GM13976 (cell line): ENCODE measurements at places on chromosomes 4 and X.

DNA sequence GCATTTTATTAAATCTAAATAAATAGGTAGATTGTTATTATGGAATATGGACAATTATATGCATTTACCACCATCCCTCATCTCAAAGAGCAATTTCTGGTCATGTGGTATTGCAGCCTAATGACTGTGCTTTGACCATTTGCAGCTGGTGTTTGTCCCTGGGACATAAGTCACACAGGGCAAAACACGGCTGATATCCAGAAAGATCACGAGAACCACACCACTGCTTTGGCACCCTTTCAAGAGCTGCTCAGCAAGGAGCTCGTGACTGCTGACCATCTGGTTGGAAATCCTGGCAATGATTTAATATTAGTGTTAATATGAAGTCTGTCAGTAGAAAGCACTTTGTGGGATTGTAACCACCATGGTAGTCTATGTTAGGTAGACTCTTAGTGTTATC, 545.0 kb downstream of the GBA3 start:
- DNase-seq, result no peak

- DNase-seq, result no peak
These were observed 16.2 kb downstream of the UBE2K start for GRCh38 chr4:39714166-39714565.

DNA sequence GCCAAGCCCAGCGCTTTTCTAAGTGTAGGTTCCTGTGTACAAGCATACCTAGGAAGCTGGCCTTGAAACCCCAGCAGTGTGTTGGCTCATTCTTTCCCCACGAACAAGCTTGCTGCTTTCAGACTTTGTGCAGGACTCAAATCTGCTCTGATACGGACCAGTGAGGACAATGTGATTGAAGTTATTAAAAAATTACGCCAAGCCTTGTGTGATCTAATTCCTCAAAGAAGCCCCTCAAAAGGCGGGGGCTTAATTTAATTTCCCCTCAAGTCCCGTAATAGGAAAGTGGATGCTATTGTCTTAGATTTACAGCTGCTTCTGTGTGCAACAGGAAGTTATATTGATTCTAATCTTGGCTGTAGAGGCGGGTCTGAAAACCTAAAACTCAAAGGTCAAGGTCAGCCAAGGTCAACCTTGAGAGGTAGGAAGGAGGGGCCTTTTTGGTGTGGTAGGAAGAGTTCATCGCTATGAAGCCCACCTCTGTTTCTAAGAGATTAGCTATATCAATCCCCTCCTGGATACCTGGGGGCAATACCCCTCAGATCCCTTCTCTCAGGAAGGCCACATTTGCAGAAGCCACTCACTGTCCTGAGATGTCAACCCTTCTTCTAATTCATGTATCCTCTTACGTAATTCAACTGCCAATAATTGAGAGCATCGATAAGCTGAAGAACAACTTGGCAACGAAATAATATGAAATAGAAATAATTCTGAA, 45.1 kb downstream of the TBC1D9 start:
- DNase-seq, result no peak

GRCh38 chr4:150209140-150209829, 131.0 kb downstream of the DCLK2 start:
- DNase-seq, result peak; percentile 66

GRCh38 chr4:110198435-110199416, at the start of gene ELOVL6:
ELOVL6 (minus strand) TSS chr4:110198615; CDS start chr4:110198335, 280 bp downstream.
- peak; percentile 61 for DNase-seq

- no peak for DNase-seq
These were observed 63.9 kb upstream of the HOPX start for GRCh38 chr4:56745042-56745441.

DNA sequence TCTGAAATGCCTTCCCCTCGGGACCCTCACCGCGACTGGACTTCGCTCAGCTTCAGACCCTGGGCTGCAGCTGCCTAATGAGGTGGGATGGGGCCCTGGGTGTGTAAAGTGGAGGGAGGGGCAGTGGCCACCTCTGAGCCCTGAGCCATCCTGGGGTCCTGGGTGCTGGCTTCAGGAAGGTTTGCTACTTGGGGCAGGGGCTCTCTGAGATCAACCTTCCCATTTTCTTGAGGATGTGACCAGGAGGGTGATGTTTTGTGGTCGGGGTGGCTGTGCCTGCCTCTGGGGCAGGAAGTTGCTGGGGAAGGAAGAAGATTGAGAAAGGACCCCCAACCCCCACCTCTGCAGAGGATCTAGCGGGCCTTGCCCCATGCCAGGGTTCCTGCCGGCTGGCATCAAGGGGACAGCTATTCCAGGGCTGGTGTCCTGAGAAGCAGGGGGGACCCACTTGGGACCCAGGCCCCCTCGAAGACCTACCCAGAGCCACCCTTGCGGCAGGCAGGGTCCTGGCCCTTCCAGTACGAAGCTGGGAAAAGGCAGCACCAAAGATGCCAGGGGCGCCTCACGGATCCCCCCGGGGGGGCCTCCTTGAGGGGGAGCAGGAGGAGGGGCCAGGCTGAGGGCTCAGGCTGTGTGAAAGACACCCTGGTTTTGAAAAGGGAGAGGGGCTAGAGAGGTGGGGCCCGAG, 6.5 kb downstream of the SH3BP2 start:
- DNase-seq, result no peak

- DNase-seq, result no peak
These were observed 21.4 kb upstream of the SEL1L3 start for GRCh38 chr4:25884031-25884782.

DNA sequence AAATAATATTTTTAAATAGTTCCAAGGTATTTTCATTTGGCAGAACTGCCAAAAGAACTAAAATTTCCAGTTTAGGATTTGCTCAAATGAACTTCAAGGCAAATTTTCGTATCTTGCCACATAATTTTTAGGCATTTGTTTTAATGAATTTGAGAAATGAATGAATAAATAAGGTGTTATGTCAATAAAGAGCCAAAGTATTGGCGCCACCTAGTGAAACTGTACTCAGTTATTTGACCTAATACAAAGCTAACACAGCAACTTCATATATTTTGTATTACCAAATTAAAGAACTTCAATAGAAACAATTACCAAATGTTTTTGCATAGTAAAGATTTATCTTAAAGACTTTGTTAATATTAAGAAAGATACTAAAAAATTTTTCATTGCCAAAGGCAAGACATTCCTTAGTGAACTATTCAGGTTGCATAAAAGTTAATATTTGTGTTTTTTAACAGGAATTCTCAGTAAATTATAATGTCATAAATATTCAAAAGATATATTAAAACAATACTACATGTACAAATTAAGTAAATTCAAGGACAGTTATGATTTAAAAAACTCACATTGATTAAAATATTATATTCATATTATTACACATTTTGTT, 50.3 kb downstream of the STPG2 start:
- DNase-seq, result no peak

- peak; percentile 77 for DNase-seq
These were observed 482 bp upstream of the CDS1 start for GRCh38 chr4:84582302-84582987.

GRCh38 chr4:41122309-41122708, 92.0 kb downstream of the APBB2 start:
- DNase-seq, result no peak

DNA sequence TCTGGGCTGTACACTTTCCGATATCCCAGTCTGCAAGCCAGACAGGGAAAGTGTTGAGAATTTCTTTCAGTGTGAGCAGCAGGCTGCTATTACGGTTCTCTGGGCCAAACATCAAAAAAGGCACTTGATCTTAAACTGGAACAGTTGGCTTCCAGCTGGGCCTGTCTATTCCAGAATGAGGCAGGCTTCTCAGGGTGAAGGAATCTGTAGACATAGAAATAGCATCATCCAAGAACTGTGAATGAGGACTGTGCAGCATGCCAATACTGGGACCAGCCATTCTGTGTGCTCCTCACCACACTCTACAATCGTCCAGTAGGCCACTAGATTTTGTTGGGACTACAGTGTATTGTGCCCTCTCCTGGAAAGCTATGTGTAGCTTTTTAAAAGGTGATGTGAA, 31.1 kb downstream of the ART3 start:
- DNase-seq, result no peak

DNA sequence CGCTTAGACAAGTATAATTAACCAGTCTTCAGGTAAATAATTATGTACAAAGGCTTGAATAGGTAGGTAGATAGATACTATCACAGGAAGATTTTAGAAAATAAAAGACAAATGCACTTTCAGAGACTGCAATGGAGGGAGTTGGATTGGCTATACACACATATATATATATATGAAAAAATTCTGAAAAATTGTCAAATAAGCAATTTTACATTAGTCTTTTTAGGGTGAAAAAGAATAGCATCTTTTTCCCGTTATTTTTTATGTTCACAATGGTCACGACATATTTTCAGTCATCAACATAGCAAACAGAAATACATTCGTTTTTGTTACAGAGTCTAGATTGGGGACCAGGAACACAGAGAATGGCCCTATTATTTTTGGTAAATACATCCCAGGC, 385.9 kb upstream of the ACTRT1 start:
- no peak for DNase-seq

DNA sequence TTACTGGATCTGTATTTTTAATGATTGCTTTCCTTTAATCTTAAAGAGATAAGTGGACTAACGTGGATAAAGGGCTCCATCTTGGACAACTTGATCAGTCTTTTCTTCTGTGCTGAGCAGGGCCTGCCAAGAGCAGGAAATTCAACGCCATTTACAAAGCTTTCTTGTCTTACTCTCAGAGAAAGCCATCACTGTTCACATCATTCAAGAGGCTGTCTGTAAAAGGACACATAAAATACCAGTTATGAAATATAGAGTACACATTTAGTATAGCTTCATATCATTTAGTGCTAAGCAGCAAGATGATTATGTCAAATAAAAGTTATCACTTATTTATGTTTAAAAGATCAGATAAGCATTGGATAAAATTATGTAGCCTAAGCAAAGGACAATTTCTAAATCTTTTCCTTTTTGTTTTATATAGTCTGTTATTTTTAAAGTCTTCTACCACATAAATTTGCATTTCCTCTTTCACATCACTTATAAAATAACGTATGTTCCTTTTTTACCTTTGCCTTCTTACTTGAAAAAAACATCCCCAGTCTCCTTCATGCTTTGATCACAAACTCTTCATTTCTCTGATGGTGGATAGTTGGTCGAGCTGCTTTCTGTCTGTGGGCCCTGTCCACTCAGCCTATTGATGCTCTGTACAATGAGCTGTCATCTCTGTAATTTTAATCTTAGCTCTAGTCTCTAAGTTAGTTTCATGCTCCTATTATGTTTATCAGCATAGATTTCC, 2.1 kb upstream of the CCNG2 start:
- DNase-seq, result no peak

GRCh38 chrX:34877436-34877835, 65.2 kb upstream of the FAM47B start:
- DNase-seq, result no peak

- peak; percentile 39 for DNase-seq
These were observed 4.4 kb upstream of the PRDX4 start for GRCh38 chrX:23662853-23663252.

GRCh38 chr4:128682942-128683666, 126.4 kb upstream of the JADE1 start:
- no peak for DNase-seq

DNA sequence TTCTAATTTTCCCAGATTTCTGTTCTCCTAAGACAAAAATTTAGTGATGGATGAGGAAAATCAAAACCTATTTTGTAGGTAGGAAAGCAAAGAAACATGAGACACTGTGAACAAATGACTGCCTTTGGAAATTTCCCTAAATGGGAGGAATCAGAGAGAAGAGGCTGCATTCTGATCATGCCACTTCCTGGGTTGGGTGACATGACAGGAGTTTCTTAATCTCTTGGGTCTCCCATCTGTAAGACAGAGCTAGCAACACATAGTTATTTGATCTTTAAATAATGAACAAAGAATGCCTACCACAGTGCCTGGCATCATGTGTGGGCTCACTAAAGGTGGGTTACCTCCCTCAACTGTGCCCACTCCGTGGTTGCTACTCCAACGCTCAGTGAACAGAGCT, 57.1 kb downstream of the CCDC149 start:
- no peak for DNase-seq
